Activated T-helper 17 cell treated with anti-CD3 and anti-CD28 coated beads, Interleukin-2, amount 50 U/mL, for 72 hours (primary cell): ENCODE measurements at places on chromosomes 7 and 10. TPM values are rescaled to one million over a fixed set of nuclear protein-coding genes. Genes with fewer than 3 reads are reported as not detected.

MCM10 gene
- 36.4 TPM for total RNA-seq

ATG9B gene
- 18.2 TPM for total RNA-seq

NPC1L1 gene
- total RNA-seq = not detected

SKIDA1 gene
- total RNA-seq = 0.95 TPM

NANOS1 gene
- total RNA-seq = 0.30 TPM

CDHR3 gene
- total RNA-seq = 2.2 TPM

RNF32 gene
- total RNA-seq = 1.3 TPM

BAIAP2L1 gene
- total RNA-seq = 1.2 TPM

RAB19 gene
- total RNA-seq = 7.2 TPM

DNA sequence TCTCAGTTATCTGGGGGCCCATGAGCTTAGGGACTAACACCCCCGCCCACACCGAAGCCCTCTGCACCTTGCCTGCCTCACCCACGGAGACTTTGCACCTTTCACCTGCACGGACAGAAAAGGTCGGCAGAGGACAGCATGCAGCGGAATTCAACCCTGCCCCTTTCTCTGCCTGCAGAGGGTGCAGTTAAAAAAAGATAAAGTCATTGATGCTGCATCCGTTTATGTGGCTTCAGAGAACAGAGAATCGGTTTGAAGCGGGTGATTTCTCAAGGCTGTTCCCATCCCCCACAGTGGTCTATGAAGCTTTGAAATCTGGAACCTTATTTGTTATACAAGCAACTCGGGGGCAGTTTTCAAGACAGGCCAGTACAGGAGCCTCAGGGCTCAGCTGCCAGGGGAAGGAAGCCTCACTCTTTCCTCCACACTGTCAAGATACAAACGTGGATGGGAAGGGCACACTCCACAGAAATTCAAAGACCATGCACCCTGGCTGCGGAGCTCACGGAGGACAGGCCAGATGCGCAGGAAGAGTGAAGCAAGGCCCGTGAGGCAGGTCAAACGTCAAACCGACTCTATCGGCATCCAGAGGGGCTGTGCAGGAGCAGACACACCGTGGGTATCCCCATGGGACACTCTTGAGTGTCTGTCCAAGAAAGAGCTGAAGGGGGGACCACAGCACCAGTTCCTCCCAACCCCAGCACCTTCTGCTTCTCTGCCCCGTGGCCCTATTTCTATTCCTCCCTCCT lies 66.3 kb downstream of the INSIG1 start:
- ATAC-seq = no peak

GRCh38 chr10:97188261-97188711 lies 2.5 kb upstream of the SLIT1 start:
- ATAC-seq = no peak

- ATAC-seq = no peak
Observed at GRCh38 chr7:85567983-85568382, 381.1 kb upstream of the SEMA3D start.

- no peak for ATAC-seq
Observed at GRCh38 chr10:132232981-132233380, 46.2 kb downstream of the DPYSL4 start.

GRCh38 chr7:136045181-136045580 lies 68.0 kb upstream of the MTPN start:
- ATAC-seq = no peak

- no peak for ATAC-seq
Observed at GRCh38 chr7:54072710-54073109, 469.5 kb upstream of the VSTM2A start.

- ATAC-seq = no peak
Observed at GRCh38 chr7:130940326-130940725, 206.3 kb upstream of the KLF14 start.

- ATAC-seq = no peak
Observed at GRCh38 chr7:4550117-4550516, 132.0 kb upstream of the FOXK1 start.

- ATAC-seq = no peak
Observed at GRCh38 chr10:7625009-7625408, 41.8 kb downstream of the ITIH5 start.

DNA sequence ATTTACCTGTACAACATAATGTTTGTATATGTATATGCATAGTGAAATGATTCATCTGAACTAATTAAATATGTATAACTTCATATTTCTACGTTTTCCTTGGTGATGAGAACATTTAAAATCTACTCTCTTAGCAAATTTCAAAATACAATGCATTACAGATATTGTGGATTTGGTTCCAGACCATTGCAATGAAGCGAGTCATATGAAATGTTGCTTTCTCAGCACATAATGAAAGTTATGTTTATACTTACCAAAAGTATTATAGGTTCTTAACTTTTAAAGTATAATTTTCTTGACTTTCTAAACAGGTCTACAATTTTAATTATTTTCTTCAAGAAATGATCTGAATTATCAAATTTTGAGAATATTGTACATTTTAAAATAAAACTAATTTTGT lies 189.2 kb downstream of the CSTF2T start:
- ATAC-seq = no peak

DNA sequence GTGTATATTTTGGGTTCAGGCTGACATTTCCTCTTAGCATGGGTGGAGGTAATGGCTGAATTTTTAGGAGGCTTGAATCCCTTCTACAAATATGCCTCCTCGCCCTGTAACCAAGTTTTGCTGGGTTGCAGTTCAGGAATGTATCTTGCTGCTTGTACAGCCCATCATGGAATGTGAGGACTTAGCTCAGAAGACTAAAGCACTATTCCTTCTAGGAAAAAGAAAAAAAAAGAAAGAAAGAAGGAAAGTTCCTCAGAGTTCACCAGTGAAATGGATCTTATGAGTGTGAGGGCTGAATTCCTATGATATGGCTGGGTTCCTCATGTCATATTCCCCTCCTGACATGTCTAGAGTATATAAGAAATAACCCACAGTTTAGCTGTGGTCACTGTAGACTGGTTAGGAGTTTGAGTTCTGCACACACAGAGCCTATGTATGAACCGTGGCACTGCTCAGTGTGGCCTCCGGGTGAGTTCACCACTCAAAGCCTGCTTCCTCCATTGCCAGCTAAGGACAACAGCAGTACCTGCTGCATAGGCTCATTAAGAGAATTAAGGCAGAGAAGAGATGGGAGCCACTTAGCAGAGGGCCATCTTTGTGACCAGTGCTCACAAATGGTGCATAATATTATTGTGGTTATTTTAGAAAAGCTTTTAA lies 114.0 kb downstream of the TACC2 start:
- ATAC-seq = peak; percentile 19

DNA sequence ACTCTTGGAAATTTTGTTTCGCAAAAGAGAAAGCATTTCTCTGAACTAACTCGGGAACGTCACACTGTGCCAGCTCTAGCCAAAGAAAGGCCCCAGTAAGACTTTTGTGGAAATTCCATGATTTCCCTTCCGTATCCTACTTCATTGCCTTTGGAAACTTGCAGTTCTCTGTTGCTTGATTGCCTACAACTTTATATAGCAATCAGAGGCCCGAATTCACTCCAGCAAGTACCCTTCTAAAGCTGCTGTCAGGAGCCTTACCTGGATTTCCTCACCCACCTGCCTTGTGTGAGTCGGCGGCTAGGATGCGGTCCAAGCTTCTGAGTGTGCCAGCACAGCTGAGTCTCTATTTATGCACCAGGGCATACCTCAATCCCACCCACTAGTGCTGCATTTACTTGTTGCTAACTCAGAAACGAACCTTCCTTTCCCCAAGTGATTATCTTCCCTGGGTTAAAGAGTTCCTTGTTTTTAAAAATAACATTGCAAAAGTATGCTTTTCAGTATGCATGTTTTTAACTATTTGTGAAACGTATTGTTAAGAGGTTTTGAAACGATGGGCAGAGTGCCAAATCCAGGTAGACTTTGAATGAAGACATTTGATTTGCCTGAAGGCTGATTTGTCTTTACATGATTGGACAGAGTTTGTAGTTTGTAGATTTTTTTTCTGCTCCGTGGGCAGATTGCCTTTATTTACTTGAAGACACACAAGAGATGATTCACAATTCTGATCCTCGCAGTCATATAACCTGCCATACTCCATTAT lies at the start of gene AGR2:
AGR2 (minus strand) TSS at position 326 of the 766 bp plus-strand sequence. CDS start 3,203 bp downstream, outside the sequence.
- no peak for ATAC-seq

- ATAC-seq = no peak
Observed at GRCh38 chr7:68401313-68401712, 1197.0 kb upstream of the AUTS2 start.

GRCh38 chr10:112006831-112007230 lies 176.7 kb downstream of the GPAM start:
- ATAC-seq = no peak

GRCh38 chr10:79355420-79356017 lies 8.2 kb downstream of the PPIF start:
- ATAC-seq = no peak

DNA sequence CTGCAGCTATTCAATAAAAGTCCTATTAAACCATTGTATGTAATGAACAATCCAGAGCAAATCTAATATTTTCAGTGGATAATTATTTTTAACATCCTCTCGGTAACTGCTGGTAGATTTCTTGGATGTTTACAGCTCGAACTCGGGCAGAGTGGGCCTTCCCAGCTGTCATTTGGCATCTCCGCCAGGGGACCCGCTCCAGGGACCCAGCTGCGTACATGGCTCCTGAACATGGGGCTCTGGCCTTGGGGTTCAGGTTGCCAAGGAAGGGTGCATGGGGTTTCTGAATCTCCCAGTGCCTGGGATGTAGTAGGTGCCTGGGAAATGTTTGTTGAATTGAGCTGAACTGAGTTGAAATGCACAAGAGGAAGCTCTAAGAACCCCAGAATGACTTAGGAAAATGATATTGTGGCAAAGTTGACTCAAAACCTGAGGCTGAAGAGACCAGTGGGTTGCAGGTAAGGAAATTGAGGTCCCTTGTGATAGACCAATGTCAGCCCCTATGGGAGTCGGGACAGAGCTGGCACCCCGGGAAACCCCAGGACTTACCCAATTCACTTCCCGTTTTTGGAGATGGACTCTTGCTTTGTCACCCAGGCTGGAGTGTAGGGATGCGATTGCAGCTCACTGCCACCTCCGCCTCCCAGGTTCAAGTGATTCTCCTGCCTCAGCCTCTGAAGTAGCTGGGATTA lies 228.4 kb downstream of the CUX1 start:
- ATAC-seq = no peak

GRCh38 chr10:86169506-86170254 lies 196.9 kb downstream of the GRID1 start:
- no peak for ATAC-seq

DNA sequence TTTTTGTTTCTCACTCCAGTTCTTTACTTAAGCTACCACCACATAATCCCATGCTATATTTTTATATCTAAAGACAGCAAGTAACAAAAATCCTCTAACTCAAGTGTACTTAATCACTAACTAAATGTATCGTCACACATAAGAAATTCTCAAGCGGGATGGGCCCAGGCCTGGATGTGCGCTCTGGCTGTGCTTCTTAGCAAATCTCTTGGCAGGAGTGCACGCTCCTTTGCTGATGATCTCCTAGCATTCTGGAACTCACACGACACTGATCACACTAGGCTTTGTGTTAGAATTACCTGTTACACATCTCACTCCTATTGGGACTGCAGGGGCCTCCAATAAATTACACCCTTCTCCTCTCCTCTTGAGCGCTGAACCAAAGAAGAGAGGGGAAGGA lies 46.7 kb upstream of the CALD1 start:
- ATAC-seq = no peak

- ATAC-seq = peak; percentile 34
Observed at GRCh38 chr10:93701866-93702209, 554 bp downstream of the FRA10AC1 start.

- no peak for ATAC-seq
Observed at GRCh38 chr7:118720632-118721031, 496.1 kb downstream of the ANKRD7 start.

GRCh38 chr7:154874409-154875113 lies 128.4 kb downstream of the PAXIP1 start:
- ATAC-seq = no peak

- ATAC-seq = no peak
Observed at GRCh38 chr7:134899729-134900128, 86.6 kb upstream of the AGBL3 start.

DNA sequence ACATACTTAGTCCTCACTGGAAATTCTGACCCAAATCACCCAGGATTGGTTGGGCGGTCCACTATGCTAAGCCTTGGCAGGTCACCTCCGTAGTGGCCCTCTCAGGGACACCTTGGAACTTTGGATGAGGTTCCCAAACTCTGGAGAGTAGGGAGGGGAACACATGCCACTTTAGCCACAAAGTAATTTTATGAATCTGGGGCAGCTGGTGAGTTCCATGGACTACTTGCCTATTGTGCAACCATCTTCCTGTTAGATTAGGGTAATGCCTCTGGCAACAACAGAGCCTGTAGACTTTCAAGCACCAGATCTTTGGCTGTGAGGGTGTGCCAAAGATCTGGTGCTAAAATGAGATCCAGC lies 77.7 kb downstream of the ITGB8 start:
- ATAC-seq = no peak

GRCh38 chr10:125151553-125152449 lies 8.6 kb downstream of the CTBP2 start:
- ATAC-seq = no peak

GRCh38 chr10:130807721-130808120 lies 503.8 kb downstream of the TCERG1L start:
- no peak for ATAC-seq

DNA sequence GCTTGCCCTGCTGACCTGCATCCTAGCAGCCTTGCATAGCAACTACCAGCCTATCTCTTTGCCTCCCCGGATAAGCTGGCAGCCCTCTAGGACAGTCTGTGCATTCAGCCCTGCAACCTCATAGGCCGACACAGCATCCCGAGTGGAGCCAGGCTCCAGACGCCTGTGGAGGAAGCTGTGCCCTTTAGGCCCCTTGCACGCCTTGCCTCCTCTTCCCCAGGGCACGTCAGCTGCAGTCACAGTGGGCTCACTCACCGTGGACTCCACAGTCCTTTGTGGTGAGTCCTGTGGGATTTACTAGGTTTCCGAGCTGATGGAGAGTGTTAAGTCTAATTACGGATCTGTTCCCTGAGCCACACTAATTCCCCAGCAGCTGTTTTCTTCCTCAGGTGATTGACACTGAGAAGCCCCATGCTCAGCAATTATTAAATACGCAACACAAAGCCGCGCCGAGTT lies 540.0 kb downstream of the TCERG1L start:
- no peak for ATAC-seq

GRCh38 chr7:47252675-47253074 lies 329.2 kb downstream of the TNS3 start:
- ATAC-seq = no peak

GRCh38 chr7:10106609-10107008 lies 867.1 kb upstream of the PHF14 start:
- no peak for ATAC-seq

DNA sequence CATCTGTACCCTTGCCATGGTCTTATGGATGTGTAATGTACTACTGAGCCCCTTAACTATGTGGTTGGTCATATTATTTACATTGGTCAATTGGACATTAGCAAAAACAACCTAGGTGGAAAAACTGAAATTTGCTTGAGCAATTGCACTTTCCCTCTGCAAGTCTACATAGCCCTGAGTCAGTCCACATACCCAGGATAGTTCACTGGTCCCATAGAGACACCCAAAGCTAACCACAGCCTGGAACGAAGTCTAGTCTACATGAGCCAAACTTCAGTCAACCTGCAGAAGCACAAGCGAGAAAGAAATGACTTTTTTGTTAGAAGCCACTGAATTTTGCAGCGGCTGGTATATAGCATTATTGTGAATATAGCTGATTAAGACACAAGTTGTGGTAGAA lies 37.6 kb upstream of the COL1A2 start:
- no peak for ATAC-seq
